Naive thymus-derived CD4-positive, alpha-beta T cell (primary cell): ENCODE measurements at places on chromosomes 11 and 22. TPM values are rescaled to one million over a fixed set of nuclear protein-coding genes. Genes with fewer than 3 reads are reported as not detected.

DNA sequence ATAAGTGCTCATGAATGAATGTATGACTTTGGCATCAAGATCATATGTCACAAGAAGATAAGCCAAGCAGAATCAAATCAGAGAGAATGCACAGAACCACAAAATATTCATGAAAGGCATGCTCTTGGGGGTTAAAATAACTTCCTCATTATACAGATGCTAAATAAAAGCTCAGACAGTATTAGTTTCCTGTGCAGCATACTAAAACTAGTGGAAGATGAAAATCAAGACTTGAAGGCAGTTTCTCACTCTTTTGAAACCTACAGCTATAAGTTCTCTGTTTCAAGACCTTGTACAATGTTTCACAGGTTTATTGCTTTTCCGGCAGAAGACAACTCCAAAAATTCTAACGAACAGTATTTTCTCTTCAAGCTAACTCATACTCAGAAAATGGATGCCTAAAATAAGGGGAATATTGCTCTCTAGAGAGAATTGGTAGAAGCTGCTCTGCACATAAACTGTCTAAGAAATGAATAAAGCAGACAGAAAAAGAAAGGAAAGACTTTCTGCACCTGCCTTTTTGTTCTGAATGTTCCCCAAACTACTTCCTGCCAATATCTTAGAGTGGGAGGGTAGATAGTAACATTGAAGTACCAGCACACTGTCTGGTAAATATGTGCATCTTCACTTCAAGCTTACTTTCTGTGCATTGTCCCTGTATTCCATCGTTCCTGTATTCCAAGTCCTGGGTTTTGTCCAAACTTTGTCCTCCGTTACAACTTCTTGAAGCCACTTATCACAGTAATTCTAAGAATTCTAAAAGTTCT, 639.4 kb upstream of the FAT3 start:
- H3K4me1 ChIP-seq: no peaks in the 10 kb centered on the region
- no peaks in the 10 kb centered on the region for H3K36me3 ChIP-seq
- H3K27me3 ChIP-seq: no peaks in the 10 kb centered on the region
- DNase-seq: no peak
- no peak overlapping the region for H3K27ac ChIP-seq

GRCh38 chr11:28447226-28447625, 339.0 kb downstream of the METTL15 start:
- H3K4me3 ChIP-seq: no peak overlapping the region
- H3K27me3 ChIP-seq: no peaks in the 10 kb centered on the region
- DNase-seq: no peak

DNA sequence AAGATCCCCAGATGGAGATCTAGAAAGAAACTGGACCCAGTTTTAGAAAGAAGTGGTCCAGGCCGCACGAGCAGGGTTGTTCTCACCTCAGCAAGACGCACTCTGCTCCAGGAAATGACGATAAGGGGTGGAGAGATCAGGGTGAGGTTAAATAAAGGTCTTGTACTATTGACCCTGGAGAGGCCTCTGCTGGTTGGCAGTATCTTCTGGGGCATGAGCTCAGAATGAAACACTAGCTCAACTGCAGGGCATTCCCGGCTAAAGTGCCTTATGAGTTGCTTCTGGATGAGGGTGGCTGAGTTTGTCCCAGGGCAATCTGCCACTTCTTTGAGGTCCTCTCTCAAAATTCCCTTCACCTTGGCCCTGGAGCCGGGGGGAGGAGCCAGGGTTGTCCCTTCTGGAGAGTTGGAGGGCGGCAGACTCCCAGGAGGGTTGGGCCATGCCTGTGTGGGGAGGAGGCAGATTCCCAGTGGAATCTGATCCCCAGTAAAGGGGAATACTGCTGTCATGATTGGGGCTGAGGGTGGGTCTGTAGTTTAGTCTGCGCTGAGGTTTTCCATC, 10.9 kb downstream of the USP2 start:
- H3K36me3 ChIP-seq: no peaks in the 10 kb centered on the region
- no peak for DNase-seq
- no peaks in the 10 kb centered on the region for H3K27me3 ChIP-seq
- no peak overlapping the region for H3K27ac ChIP-seq
- no peak overlapping the region for H3K4me3 ChIP-seq

DNA sequence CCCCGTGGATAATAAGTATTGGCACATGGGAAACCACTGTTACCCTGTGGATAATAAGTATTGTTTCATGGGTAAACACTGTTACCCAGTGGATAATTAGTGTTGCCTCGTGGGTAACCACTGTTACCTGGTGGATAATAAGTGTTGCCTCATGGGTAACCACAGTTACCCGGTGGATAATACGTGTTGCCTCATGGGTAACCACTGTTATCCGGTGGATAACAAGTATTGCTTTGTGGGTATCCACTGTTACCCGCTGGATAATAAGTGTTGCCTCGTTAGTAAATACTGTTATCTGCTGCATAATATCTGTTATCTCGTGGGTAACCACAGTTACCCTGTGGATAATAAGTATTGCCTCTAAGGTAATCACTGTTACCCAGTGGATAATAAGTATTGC, 25.5 kb upstream of the NXPE4 start:
- H3K4me1 ChIP-seq: no peaks in the 10 kb centered on the region
- no peak overlapping the region for H3K4me3 ChIP-seq
- H3K27ac ChIP-seq: no peak overlapping the region
- no peaks in the 10 kb centered on the region for H3K36me3 ChIP-seq

DNA sequence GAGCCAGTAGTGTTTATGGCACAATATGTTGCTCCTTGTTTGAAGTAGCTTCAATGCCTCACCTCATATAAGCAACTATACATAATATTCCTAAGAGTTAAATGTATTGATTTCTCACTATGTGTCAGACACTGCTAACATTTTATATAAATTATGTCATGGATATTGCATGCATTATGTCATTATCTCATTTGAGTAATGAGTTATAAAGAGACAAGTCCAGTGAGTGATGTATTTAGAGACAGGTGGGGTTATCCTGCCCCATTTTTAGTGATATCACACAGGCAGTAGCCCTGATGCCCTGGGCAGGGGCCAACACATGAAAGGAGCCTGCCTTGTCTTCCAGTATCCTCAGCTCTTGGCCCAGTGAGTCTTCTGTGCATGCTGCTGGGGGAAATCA, 247.0 kb upstream of the SESN3 start:
- H3K27ac ChIP-seq: no peak overlapping the region
- H3K27me3 ChIP-seq: no peaks in the 10 kb centered on the region
- H3K36me3 ChIP-seq: no peaks in the 10 kb centered on the region
- H3K4me1 ChIP-seq: no peaks in the 10 kb centered on the region
- DNase-seq: no peak
- H3K4me3 ChIP-seq: no peak overlapping the region

The ARHGAP20 gene
- total RNA-seq: not detected

DNA sequence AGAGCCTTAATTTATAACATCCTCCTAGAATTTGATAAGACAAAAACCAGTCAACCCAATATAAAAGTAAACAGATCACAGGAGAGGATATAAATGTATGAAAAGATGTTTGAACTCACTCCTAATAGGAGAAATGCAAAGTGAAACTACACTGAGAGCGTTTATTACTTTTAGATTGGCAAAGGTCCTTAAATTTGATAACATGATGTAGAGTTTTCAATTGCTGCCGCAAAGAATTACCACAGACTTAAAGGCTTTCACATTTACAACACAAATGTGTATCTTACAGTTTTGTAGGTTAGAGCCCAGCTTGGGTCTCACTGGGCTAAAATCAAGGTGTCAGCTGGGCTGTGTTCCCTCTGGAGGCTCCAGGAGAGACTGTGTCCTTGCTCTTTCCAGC, 9.1 kb upstream of the POU2AF2 start:
- H3K4me3 ChIP-seq: no peak overlapping the region
- no peaks in the 10 kb centered on the region for H3K27me3 ChIP-seq
- no peak for DNase-seq
- no peaks in the 10 kb centered on the region for H3K4me1 ChIP-seq
- no peaks in the 10 kb centered on the region for H3K36me3 ChIP-seq
- no peak overlapping the region for H3K27ac ChIP-seq

The FGF19 gene
- not detected for total RNA-seq

GRCh38 chr11:83600661-83601060, 314.5 kb upstream of the CCDC90B start:
- no peak for DNase-seq
- no peaks in the 10 kb centered on the region for H3K27me3 ChIP-seq
- no peaks in the 10 kb centered on the region for H3K36me3 ChIP-seq
